CD4-positive, alpha-beta T cell treated with Interleukin-1 beta for 1 hour (primary cell): ENCODE measurements at places on chromosomes 16 and 17.

GRCh38 chr17:19485800-19486340 lies 47.8 kb upstream of the SLC47A1 start:
- DNase-seq = no peak

- DNase-seq = no peak
Observed at GRCh38 chr16:81067166-81067565, 9.9 kb downstream of the C16orf46 start.

GRCh38 chr17:60887614-60888028 lies 210.0 kb downstream of the BCAS3 start:
- DNase-seq = no peak

GRCh38 chr16:70481929-70482536 lies 27.6 kb downstream of the FCSK start:
- no peak for DNase-seq

DNA sequence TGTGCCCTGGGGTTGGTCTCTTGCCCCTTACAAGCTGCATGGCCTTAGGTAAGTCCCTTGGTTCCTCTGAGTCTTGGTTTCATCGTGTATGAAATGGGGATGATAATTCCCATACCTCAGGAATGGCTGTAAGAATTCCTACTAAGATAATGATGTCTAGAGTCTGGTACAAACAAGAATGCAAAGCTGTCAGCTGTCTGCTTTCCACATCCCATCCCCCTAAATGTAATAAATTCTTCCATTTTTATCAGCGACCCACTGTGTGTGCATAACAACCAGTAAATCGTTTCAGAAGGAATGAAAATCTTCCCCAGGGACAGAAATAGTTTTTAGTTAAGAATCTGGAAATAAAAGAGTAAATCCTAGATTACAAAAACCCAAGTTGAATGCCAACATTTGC lies 95.4 kb downstream of the CPPED1 start:
- DNase-seq = no peak

DNA sequence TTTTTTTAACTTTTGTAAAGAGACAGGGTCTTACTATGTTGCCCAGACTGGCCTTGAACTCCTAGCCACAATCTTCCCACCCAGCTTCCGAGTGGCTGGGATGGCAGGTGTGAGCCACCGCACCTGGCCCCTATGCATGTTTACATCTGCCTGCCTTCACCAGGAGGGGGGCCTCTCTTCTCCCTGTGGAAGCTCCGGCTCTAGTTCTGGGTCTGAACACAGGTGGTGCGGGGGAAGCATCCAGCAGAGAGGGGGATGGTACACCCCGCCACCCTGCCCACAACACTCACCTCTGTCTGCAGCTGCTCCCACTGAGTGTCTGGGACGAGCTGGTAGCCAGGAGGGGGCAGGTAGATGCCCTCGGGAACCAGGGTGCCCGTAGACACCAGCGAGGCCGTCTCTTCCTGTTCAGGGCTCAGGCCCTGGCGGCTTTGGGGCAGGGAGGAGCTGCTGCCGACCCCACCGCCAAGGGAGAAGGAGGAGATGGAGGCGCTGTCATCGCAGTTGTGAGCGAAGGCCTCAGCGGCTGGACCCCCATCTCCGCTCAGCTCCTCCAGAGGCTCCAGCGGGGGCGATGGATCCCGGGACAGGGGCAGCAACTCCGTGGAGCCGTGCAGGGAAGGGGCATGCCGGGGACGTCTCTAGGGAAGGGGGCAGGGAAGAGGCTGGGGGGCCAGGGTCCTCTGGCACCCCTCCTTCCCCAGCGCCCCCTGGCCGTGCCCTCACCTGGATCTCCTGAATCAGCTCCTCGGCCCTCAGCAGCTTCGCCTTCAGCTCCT lies 10.9 kb downstream of the RABEP2 start:
- no peak for DNase-seq

- DNase-seq = no peak
Observed at GRCh38 chr16:14444979-14445810, 184.9 kb downstream of the PARN start.

- DNase-seq = no peak
Observed at GRCh38 chr17:39782481-39782880, 44.7 kb downstream of the GRB7 start.

DNA sequence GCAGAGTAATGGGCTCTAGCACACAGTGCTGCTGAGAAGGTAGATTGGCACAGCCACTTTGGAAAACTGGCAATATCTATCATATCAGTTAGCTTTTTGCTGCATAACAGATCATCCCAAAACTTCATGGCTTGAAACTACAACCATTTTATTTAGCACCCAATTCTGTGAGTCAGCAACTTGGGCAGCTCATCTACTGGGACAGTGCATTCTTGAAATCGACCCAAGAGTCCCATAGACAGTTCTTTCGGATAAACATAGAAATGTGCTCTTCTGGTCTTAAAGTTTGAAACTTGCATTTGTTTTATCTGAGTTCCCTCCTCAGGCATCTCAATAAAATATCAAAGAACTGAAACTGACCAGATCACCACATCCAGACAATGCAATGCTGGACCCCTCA lies 76.7 kb downstream of the CEP112 start:
- no peak for DNase-seq

- DNase-seq = no peak
Observed at GRCh38 chr16:75096656-75097055, 19.9 kb downstream of the LDHD start.

DNA sequence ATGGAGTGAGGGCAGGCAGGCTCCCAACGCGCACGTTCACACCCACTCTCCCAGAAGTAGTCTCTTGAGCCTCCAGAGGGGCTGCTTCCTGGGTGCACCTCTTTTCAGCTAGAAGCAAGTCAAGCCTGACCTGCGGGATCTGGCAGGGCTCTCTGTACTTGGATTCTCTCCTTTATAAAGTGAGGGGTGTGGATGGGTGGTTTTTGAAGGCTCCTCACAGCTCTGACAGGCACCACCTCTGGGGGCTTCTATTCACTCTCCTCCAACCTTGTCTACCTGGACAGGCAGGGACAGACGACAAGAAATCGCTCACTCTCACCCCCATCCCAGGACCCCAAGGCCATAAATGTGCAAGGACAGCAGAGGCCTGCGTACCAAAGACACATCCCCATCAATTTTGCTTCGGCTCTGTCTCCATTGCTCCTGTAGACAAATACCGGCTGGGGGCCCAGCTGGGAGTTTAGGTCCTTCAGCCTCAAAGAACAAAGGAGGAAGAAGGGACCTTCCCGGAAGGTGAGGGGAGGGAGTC lies 814 bp upstream of the DYNLL2 start:
- no peak for DNase-seq

DNA sequence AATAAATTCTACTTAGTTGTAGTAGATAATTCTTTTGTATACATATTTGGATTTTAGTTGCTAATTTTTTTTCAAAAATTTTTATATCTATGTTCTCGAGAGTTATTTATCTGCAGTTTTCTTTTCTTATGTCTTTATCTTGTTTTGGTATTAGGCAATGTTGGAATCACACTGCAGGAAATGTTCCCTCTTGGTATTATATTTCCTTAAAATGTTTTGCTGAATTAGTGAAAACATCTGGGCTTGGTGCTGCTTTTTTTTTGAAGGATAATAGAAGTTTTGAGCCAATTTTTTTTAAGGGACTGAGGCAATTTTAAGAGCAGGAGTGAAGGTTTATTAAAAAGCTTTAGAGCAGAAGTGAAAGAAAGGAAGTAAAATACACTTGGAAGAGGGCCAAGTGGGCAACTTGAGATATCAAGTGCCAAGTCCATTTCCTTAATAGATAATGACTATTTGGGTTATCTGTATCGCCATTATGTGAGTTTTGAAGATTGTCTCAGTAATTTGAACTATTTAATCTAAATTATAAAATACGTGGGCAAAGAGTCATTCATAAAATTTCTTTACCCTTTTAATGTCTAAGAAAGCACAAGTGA lies 1390.1 kb upstream of the CDH8 start:
- no peak for DNase-seq

GRCh38 chr17:58028578-58028977 lies 21.5 kb upstream of the SRSF1 start:
- DNase-seq = no peak

- DNase-seq = no peak
Observed at GRCh38 chr16:88050952-88051660, 99.9 kb downstream of the BANP start.
